Activated CD4-positive, alpha-beta T cell treated with anti-CD3 and anti-CD28 coated beads for 4 hours (primary cell): ENCODE measurements at places on chromosomes 2 and 18.

DNA sequence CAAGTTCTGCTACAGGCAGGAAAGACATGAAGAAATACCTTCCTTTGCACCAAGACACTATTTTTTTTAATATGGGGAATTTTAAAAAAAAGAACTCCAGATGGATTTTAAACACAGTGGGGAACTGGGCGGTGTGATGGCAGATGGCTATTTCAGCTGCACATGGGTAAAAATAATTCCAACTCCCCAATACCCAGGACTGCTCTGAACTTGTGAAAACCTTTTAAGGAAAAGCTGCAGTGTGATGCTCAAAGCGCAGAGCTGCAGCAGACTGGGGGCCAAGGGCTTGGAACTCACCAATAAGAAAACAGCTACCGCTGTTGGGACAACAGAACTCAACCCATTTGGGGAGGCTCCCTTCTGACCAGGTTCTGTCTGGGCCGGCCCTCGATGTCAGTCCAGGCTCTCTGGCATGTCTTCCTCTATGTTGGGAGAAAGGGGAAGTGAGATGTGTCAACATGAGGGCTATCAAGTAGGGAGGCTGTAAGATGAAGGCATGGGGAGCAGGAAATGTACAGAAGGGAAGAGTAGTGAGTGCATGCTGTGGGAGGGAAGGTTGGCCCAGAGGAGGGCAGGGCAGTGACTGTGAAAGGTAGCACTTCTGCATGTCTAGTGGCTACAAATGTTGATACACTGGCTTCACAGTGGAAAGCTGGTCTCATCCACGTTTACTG, 64.0 kb upstream of the SLC14A2 start:
- DNase-seq = no peak

DNA sequence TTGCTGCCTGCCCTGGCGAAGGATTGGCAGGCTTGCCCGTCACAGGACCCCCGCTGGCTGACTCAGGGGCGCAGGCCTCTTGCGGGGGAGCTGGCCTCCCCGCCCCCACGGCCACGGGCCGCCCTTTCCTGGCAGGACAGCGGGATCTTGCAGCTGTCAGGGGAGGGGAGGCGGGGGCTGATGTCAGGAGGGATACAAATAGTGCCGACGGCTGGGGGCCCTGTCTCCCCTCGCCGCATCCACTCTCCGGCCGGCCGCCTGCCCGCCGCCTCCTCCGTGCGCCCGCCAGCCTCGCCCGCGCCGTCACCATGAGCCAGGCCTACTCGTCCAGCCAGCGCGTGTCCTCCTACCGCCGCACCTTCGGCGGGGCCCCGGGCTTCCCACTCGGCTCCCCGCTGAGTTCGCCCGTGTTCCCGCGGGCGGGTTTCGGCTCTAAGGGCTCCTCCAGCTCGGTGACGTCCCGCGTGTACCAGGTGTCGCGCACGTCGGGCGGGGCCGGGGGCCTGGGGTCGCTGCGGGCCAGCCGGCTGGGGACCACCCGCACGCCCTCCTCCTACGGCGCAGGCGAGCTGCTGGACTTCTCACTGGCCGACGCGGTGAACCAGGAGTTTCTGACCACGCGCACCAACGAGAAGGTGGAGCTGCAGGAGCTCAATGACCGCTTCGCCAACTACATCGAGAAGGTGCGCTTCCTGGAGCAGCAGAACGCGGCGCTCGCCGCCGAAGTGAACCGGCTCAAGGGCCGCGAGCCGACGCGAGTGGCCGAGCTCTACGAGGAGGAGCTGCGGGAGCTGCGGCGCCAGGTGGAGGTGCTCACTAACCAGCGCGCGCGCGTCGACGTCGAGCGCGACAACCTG, at the start of gene DES:
Gene DES (plus strand): TSS at position 223 of the 857 bp plus-strand sequence. CDS start 86 bp downstream, at position 309.
- no peak for DNase-seq

- no peak for DNase-seq
Observed at GRCh38 chr2:216596236-216596979, 36.8 kb upstream of the IGFBP2 start.

DNA sequence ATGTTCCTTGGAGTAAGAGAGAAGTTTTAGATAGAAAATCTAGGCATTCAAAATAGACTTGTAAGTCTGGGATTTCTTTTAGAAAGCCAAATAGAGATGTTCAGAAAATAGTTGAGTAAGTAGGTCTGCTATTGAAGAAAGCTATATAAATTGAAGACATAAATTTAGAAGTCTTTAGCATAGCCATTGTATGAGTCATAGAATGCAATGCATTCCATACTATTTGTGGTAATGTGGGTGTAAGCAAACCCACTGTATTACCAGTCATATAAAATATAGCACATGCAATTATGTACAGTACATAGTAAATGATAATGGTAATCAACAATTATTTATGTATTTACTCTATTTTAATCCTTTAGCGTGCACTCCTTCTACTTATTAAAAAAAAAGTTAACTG, 14.1 kb downstream of the MC4R start:
- no peak for DNase-seq

DNA sequence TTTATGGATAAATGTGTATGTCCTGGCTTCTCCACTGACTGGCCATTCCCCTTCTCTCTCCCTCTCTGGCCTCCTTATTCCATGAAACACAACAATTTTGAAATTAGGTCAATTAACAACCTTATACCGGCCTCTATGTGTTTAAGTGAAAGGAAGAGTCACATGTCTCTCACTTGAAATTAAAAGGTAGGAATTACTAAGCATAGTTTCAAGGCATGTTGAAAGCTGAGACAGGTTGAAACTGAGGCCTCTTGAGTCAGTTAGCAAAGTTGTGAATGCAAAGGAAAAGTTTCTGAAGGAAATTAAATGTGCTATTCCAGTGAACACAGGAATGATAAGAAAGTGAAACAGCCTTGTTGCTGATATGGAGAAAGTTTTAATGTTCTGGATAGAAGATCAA, 69.7 kb downstream of the ADAM23 start:
- DNase-seq = no peak

GRCh38 chr2:129135017-129135416, 816.3 kb upstream of the HS6ST1 start:
- DNase-seq = no peak

DNA sequence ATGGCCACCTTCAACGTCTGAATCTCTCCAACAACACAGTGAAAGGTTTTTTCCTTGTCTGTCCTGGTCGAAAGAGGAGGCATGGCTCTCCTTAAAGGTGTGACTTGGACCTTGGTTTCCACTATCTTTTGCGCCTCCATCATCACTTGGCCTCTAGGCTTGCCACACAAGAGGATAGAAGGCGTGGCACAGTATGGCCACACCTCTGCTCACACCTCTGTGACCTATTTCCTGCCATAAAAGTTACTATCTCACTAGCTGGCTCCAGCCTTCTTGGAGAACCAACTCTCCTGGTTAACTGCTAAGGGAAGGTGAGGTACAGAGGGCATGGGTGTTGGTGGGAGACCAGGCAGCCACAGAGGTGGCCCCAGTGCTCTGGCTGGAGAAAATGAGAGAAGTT, 165.9 kb downstream of the UXS1 start:
- no peak for DNase-seq

DNA sequence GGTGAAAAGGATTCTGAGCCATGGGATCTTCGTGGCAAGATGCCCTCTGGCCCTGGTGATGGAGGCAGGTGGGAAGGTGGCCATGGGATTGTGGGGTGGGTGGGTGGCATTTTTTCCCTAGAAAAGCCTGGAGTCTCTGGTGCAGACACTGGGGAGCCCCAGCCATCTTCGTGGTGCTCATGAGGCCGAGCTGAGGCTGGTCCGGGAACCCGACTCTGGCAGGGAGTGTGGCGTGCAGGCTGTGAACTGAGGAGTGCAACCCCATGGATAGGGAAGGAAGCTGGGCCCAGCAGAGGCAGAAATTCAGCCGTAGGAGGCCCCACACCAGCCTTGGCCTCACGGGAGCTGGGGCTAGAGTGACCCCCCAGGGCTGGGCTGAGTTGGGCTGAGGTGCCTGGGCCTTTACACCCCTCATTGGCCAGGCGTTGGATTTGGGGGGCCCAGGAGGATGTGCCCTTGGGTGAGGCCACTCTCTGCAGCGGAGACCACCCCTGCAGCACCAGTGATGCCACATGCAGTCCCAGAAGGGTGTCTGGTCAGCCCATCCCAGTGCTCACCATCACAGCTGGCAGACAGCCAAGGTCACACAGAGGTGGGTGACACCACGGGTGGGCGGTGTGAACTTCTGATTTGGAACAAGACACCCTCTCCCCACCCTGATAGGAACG, 115.6 kb upstream of the HDAC4 start:
- no peak for DNase-seq

- no peak for DNase-seq
Observed at GRCh38 chr2:119234021-119235019, 10.7 kb downstream of the STEAP3 start.

DNA sequence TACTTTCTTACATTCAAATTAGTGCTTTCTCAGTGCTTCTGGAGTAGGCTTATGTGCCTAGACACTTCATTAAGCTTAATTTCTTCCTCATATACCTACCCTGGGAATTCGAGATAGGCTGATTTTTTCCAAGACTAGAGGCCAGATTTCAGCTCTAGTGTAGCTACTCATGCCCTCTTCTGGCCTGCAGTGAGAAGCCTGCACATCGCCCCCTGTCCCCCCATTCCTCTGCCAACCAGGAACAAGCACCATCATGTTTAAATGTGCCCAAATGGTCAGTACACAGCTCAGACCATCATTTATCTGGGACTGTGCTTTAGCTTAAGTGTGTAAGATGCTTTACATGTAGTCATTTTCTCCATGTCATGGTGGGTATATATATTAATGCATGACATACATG, 1218.8 kb upstream of the LRRTM1 start:
- no peak for DNase-seq

- DNase-seq = no peak
Observed at GRCh38 chr2:205290299-205290698, 392.0 kb upstream of the NRP2 start.

GRCh38 chr2:213101692-213102460, 49.5 kb downstream of the IKZF2 start:
- no peak for DNase-seq

GRCh38 chr2:7899923-7900322, 781.9 kb upstream of the ID2 start:
- no peak for DNase-seq

- DNase-seq = no peak
Observed at GRCh38 chr2:227592694-227593387, 5.9 kb upstream of the SCYGR2 start.

DNA sequence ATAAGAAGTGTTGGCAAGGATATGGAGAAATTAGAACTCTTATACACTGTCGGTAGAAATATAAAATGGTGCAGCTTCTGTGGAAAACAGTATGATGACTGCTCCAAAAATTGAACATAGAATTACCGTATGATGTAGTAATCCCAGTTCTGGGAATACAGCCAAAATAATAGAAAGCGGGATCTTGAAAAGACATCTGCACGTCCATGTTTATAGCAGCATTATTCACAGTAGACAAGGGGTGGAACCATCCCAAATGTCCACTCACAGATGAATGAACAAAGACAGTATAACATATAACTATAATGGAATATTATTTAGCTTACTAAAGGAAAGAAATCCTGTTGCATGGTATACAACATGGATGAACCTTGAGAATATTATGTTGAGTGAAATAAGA, 257.7 kb downstream of the TDRD15 start:
- no peak for DNase-seq

- no peak for DNase-seq
Observed at GRCh38 chr2:23135481-23136100, 249.4 kb upstream of the KLHL29 start.

- no peak for DNase-seq
Observed at GRCh38 chr2:195251214-195251613, 405.8 kb upstream of the SLC39A10 start.

DNA sequence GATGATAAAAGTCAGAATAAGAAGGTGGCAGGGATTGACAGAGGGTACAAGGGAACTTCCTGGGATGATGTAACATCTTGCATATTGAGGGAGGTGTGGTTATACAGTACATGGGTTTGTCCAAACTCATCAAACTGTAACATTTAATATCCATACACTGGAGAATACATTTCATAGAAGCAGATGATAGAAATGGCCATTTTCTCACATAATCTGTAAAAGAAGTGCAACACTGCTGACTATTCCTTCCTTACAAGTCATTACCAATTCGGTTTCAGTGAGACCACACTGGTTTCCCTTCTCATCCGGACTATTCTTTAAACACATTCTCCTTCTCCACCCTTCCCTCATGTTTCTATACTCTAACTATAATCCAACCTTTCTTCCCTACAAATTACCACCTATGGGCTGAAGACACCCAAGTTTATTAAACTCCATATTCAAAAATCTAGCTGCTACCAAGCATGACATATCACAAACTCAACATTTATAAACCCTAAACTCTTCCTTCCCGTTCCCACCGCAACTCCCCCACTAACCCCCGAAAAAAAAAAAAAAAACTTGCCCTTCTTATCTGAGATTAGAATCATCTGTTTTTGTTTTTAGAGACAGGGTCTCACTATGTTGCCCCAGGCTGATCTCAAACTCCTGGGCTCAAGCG, 1.6 kb downstream of the COX7A2L start:
- DNase-seq = no peak

DNA sequence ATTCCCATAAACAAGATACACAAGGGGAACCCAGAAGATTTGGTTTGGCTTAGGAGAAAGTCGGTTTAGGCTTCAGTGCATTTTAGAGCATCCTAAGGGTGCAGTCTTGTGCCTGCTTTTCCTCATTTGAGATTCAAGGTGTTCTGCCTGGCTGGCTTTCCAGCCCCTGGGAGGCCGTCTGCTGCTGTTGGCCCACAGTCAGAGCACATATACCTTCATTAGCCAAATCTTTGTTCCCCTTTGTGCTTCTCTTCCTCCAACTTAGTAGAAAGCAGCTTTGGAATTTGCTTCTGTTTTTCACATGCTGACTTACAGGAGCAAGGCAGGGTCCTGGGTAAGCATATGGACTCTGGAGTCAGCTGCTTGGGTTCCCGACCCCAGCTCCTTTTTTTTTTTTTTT, 477.1 kb upstream of the TCF4 start:
- no peak for DNase-seq

GRCh38 chr2:77521931-77522470, at the start of gene LRRTM4:
Gene LRRTM4 (minus strand): TSS chr2:77522376.
- no peak for DNase-seq

- no peak for DNase-seq
Observed at GRCh38 chr2:58055033-58055786, 8.6 kb downstream of the VRK2 start.

GRCh38 chr2:206023183-206023582, 62.8 kb downstream of the INO80D start:
- no peak for DNase-seq

GRCh38 chr18:12934454-12935071, 13.2 kb upstream of the SEH1L start:
- peak; percentile 74 for DNase-seq

GRCh38 chr18:24228667-24229041, 89.8 kb downstream of the CABYR start:
- no peak for DNase-seq

GRCh38 chr2:237859533-237860272, at the start of gene RAMP1:
Gene RAMP1 (plus strand): TSS chr2:237859623. CDS start chr2:237859676, 53 bp downstream.
- no peak for DNase-seq

GRCh38 chr2:151306621-151307020, 17.2 kb upstream of the NMI start:
- DNase-seq = no peak

GRCh38 chr2:232926431-232926939, 56.4 kb downstream of the SNORC start:
- no peak for DNase-seq

GRCh38 chr2:108983061-108983460, 6.0 kb downstream of the EDAR start:
- no peak for DNase-seq
